ENCODE measurements at places on chromosomes 5 and 9.

DNA sequence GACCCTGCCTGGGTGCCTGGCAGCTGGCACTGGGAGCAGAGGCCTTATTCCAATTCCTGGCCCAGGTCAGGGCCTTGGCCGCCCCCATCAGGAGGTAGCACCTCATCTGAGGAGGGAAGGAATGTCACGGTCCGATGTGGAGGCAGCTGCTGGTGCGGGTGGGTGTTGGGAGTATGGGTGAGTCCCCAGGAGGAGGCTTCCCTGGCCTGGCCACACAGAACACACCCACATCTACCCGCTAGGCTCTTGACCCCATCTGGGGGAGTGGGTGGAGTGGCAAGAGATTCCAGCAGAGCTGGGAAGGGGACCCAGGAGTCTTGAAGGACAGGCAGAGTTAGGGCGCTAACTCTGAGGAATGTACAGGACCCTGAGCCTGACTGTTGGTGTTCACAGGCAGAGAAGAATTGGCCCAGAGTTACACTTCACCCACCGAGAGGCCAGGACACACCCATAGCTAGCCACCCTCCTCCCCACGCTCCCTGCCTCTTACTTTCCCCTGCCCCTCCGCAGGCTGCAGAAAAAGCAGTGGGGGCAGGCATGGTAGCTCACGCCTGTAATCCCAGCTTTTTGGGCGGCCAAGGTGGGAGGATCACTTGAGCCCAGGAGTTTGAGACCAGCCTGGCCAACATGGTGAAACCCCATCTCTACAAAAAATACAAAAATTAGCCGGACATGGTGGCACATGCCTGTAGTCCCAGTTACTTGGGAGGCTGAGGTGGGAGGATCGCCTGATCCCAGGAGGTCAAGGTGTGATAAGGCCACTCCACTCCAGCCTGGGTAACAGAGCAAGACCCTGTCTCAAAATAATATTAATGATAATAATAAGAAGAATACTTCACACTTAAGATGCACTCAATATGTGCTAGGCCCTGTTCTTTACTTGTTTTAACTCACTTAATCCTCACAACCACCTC is 6.0 kb downstream of the OLFML2A start:
- H3K27ac ChIP-seq: no peak overlapping the region
- H3K4me1 ChIP-seq: peaks cover 17% of the 10 kb centered on the region
- no peak for DNase-seq

- H3K4me1 ChIP-seq: no peaks in the 10 kb centered on the region
- no peak overlapping the region for H3K4me3 ChIP-seq
- peak; percentile 37 for DNase-seq
- H3K27me3 ChIP-seq: no peaks in the 10 kb centered on the region
These were observed 212.4 kb downstream of the TRIM32 start for GRCh38 chr9:116899337-116900006.

- no peaks in the 10 kb centered on the region for H3K36me3 ChIP-seq
- H3K27me3 ChIP-seq: no peaks in the 10 kb centered on the region
- no peaks in the 10 kb centered on the region for H3K4me1 ChIP-seq
- no peak for DNase-seq
- H3K4me3 ChIP-seq: no peak overlapping the region
- H3K27ac ChIP-seq: no peak overlapping the region
These were observed 371.3 kb downstream of the GLIS3 start for GRCh38 chr9:3928590-3928989.

GRCh38 chr9:72292256-72292682 is 72.7 kb downstream of the ZFAND5 start:
- no peak overlapping the region for H3K4me3 ChIP-seq
- no peaks in the 10 kb centered on the region for H3K4me1 ChIP-seq
- H3K36me3 ChIP-seq: no peaks in the 10 kb centered on the region
- DNase-seq: no peak
- H3K27me3 ChIP-seq: no peaks in the 10 kb centered on the region
- H3K27ac ChIP-seq: no peak overlapping the region

DNA sequence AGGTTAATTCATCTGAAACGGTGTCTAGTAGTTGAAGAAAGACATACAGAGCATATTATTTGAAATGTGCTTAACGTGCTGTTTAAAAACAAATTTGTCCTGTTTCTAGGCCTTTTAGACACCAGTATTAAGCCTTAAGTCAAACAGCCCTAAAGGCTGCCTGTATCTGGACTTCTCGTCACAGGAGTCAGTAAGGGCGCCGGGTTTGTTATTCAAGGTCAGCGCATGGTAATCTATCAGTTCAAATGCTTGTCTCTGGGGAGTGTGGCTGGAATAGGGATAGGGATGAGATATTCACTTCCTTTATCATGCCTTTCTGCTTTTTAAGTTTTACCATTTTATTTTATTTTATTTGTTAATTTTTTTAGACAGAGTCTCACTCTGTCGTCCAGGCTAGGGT is 9.4 kb upstream of the CNOT6 start:
- H3K27me3 ChIP-seq: no peaks in the 10 kb centered on the region
- H3K4me1 ChIP-seq: no peaks in the 10 kb centered on the region
- DNase-seq: no peak
- no peaks in the 10 kb centered on the region for H3K36me3 ChIP-seq
- no peak overlapping the region for H3K4me3 ChIP-seq

DNA sequence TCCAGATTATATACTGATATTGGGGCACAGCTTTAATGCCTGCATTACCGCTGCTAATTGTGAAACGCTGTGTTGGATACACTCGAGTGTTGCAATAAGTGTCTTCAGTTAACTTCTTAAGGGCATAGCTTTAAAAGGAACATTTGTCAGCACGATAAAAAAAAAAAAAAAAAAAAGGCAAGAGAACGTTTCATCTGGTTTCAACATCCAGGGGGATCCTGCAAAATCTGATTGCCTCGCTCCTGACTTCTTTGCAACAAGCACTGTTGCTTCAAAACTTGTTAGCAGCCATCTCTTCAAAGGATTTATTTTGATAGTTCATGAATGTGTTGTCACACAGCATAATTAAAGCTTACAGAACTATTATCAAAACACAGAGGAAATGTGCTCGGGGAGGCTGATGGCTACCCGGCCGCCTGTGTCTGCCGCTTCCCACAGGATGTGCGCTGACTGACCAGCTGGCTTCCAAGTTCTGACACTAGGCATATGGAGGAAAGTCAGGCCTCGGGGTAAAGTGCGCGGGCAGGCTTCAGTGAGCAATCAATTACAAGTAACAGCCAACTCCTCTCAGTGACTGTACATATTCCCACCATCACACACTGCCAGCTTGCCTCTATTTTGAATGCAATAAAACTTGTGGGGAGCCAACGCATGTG is 77.7 kb downstream of the EBF1 start:
- DNase-seq: no peak
- H3K27ac ChIP-seq: no peak overlapping the region
- no peaks in the 10 kb centered on the region for H3K36me3 ChIP-seq

GRCh38 chr5:77620405-77620804 is 18.1 kb downstream of the OTP start:
- H3K36me3 ChIP-seq: no peaks in the 10 kb centered on the region
- no peak overlapping the region for H3K4me3 ChIP-seq
- no peaks in the 10 kb centered on the region for H3K27me3 ChIP-seq
- no peak overlapping the region for H3K27ac ChIP-seq
- no peaks in the 10 kb centered on the region for H3K4me1 ChIP-seq

DNA sequence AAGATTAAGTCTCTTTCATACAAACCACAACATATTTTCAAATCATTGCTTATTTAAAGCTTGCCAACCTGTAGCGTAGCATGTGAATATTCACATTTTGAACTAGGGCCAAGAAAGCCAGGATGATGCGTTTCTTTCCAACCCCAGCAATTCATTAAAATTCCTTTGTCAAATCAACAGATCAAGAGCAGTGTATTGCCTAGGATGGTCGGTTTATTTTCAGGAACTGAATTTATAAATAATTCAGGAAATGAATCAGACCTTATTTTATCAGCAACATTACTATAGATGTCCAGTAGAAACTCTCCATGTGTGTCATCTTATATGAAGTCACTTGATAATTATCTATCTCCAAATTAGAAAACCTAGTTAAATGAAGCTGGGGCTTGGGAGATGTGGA is 13.2 kb upstream of the AUH start:
- H3K4me1 ChIP-seq: no peaks in the 10 kb centered on the region
- no peak overlapping the region for H3K27ac ChIP-seq
- H3K27me3 ChIP-seq: no peaks in the 10 kb centered on the region
- no peaks in the 10 kb centered on the region for H3K36me3 ChIP-seq
- no peak overlapping the region for H3K4me3 ChIP-seq
- DNase-seq: no peak

DNA sequence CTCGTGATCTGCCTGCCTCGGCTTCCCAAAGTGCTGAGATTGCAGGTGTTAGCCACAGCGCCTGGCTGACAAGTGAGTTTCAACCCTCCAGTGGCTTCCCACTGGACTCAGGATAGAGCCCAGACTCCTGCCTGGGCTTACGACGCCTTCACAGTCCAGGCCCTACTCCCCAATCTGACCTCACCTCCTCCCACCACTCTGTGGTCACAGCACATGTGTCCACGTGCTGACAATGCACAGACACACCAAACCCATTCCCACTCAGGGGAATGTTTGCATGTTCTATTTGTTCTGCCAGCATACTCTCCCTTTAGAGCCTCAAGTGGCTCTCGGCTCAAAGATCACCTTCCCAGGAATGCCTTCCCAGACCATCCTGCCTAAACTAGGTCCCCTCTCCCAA is 31.1 kb upstream of the TRIM14 start:
- H3K4me3 ChIP-seq: no peak overlapping the region
- H3K36me3 ChIP-seq: peaks cover 5% of the 10 kb centered on the region
- H3K27me3 ChIP-seq: no peaks in the 10 kb centered on the region
- DNase-seq: no peak

- no peaks in the 10 kb centered on the region for H3K36me3 ChIP-seq
- H3K4me1 ChIP-seq: no peaks in the 10 kb centered on the region
- DNase-seq: no peak
- no peak overlapping the region for H3K4me3 ChIP-seq
These were observed 36.1 kb downstream of the FAM114A2 start for GRCh38 chr5:154002511-154003020.

DNA sequence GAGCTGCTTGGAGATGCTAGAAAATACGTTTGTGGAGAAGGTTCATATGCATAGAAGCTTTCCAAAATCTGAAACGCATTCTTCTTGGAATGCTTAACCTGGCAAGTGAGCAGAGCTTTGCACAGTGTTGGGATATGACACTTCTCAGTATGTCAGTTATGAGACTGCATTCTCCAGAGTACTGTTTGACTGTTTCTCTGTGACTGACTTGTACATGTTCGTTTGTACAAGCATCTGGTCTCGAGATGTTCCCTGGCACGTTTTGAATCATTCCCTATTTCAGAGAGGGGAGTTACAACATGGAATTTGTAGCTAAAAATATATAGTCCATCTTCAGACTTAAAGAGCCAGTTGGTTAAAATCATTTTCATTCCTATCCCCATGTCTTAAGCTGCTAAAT is 272.4 kb downstream of the ARRDC3 start:
- no peak overlapping the region for H3K4me3 ChIP-seq
- no peaks in the 10 kb centered on the region for H3K36me3 ChIP-seq
- H3K27me3 ChIP-seq: no peaks in the 10 kb centered on the region
- peak; percentile 60 for DNase-seq
- H3K27ac ChIP-seq: no peak overlapping the region
